ENCODE measurements at places on chromosomes 2 and 18.

DNA sequence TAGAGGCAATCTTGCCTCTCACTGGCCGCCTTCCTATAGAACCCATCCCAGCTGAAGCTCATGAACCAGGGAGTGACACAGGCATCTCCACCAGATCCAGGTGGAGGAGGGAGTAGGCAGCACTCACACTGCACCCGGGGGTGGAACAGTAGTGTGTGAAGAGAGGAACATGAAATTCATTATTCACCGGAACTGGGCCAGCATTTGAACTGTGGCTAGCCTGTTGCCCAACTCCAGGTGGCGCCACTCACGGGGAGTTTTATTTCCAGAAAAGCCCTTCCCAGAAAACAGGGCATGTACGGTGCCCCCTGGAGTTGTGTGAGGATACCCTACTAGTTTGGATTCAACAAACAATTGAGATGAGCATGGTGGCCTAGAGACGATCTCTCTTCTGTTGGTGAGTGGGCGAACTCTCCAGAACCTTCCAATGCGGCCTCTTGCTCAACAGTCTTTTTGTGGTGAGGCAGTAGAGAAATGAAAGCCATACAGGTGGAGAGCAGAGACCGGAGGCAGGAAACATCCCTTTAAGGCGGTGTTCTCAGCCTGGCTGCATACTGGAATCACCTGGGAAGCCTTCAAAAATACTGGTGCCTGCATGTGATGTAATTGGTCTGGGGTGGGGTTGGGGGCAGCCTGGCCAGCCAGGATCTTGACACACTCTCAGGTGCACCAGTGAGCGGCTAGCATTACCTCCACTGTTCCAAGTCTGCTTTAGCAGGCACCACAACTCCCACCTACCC lies 73.5 kb upstream of the NEDD4L start:
- DNase-seq, result no peak

- DNase-seq, result no peak
These were observed 7.5 kb downstream of the ZNF519 start for GRCh38 chr18:14124689-14125088.

GRCh38 chr18:7062236-7062635 lies 55.4 kb downstream of the LAMA1 start:
- no peak for DNase-seq

GRCh38 chr2:207227062-207227748 lies 61.5 kb upstream of the KLF7 start:
- peak; percentile 66 for DNase-seq

- DNase-seq, result no peak
These were observed 12.2 kb downstream of the HRH4 start for GRCh38 chr18:24472591-24472990.

- DNase-seq, result no peak
These were observed 133.6 kb upstream of the TMEFF2 start for GRCh38 chr2:192328297-192328696.

DNA sequence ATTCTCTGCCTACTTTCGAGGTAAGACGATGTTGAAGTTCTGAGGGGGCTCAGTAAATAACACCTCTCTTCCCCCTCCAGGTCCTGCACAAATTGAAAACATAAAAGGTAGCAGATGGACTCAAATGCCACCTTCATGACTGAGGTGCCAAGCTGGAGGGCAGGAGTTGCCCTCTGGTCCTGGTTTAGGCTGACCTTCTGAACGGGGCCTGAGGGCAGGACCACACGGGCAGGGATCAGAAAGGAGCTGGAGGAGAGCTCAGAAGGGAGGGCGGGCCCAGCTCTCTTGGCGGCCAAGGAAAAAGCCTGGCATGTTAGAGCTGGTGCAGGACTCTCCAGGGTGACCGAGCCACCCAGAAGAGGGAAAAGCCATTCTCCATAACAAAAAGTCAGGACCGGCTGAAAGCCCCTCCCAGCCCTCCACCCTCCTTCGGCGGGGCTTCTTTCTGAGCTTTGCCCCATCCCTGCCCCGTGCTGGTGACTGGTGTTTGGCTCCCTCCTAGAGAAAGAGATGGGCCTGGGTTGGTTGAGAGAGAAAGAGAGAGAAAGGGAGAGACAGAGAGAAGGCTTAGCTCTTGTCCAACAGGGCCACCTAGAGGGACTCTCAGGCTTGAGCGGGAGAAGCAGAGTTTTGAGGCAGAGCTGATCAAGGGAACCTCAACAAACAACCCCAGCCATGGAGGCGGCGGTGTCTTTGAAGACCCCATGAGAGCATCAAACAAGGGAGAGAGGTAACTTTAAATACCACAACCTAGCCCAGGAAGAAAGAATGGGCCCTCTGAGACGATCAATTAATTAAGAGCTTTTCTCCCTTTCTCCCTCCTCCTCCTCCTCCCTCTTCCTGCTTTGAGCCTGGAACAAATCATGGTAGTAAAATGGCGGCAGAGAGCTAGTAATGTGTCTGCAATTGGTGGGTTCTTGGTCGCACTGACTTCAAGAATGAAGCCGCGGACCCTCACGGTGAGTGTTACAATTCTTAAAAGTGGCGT lies 50.8 kb downstream of the WIPF1 start:
- peak; percentile 15 for DNase-seq

- no peak for DNase-seq
These were observed 134.9 kb upstream of the ZNF236 start for GRCh38 chr18:76687304-76687962.
